ENCODE measurements at places on chromosomes 11 and 22.

- no peak for DNase-seq
These were observed 9.1 kb downstream of the SSH3 start for GRCh38 chr11:67312187-67313021.

GRCh38 chr11:61384271-61385242 lies 7.8 kb upstream of the TMEM216 start:
- no peak for DNase-seq

GRCh38 chr11:45884596-45885185 lies 760 bp upstream of the MAPK8IP1 start:
- no peak for DNase-seq

- DNase-seq, result no peak
These were observed 34.8 kb upstream of the POU2AF1 start for GRCh38 chr11:111413849-111414248.

DNA sequence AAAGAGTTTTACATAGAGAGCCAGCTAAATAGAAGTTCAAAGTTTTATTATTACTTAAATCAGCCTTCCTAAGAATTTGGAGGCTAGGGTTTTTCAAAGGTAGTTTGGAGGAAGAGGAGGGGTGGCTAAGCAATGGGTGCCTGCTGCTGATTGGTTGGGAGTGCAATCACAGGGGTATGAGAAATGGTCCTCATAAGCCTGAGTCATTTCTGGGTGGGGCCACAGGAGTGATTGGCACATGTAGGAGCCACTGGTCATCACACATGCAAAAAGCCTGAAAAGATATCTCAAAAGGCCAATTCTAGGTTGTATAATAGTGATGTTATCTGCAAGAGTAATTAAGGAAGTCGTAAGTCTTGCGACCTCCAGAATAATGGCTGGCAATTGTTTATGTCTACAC lies 12.9 kb downstream of the OR51L1 start:
- DNase-seq, result peak; percentile 15

- no peak for DNase-seq
These were observed 81.6 kb downstream of the MYEOV start for GRCh38 chr11:69375316-69376154.

- DNase-seq, result no peak
These were observed 75.2 kb upstream of the TP53I11 start for GRCh38 chr11:45025716-45026492.
